ENCODE measurements at places on chromosomes 5 and 9.

- DNase-seq, result no peak
Measured at GRCh38 chr5:135373736-135374515, 25.1 kb downstream of the MACROH2A1 start.

GRCh38 chr5:36300927-36301540 is 668 bp downstream of the RANBP3L start:
- no peak for DNase-seq

GRCh38 chr5:36787365-36788093 is 89.0 kb upstream of the NIPBL start:
- no peak for DNase-seq

- DNase-seq, result no peak
Measured at GRCh38 chr9:12463641-12464040, 229.5 kb upstream of the TYRP1 start.

DNA sequence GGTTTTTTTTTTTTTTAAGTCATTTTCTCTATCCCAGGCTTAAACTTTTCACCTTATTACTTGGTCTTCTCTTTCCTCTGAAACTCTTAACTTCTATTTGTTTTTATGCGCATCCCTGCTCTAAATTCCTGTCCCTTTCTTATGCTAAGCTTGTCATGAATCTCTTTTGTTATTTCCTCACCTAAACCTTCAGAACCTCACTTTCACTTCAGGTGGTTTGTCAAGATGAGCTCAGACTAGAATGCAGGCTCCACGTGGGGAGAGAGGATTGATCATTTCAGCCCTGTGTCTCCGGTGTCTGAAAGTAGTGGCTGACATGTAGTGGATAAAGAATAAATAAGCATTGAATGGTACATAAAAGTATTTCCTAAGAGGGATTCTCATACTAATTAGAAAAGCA is 63.6 kb downstream of the ANXA1 start:
- no peak for DNase-seq

Data from frontal cortex (tissue), 4 donors.